Stimulated activated CD8-positive, alpha-beta memory T cell treated with anti-CD3 and anti-CD28 coated beads, Interleukin-4, amount 100 ng/mL, for 4 hours (primary cell): ENCODE measurements at places on chromosomes 12 and 14.

DNA sequence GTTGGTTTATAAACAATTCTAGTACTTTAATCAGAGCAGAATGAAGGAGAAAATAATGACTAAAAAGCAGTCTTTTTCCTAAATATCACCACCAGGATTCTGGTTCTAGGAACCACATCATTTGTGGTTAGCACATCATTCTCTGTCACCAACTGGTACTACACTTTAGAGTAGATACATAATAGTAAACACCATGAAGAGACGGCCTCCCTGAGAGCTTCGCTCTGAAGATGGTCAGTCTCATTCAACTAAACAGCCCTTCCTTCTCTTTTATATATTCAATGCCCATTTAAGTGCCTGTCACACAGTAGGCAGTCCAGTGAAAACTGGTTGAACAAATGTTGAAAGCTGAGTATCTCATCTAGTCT is 10.9 kb downstream of the SLC38A2 start:
- no peak for DNase-seq

DNA sequence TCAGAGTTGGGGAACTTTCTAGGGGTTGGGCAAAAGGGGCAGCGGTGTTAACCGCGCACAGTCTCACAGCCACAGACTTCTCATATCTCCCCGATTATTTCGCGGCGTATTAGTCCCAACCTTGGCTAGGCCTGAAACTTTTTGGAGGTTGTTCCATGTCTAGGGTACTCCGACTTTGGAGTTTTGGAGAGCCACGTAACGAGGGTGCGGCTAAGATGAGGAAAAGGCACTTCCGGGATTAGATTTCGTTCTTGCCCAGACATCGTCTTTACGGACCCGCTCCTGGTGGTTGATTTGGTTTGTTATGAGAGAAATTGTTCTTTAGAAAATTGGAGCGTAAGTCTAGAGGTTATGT is 513 bp downstream of the CCNK start:
- DNase-seq: no peak

DNA sequence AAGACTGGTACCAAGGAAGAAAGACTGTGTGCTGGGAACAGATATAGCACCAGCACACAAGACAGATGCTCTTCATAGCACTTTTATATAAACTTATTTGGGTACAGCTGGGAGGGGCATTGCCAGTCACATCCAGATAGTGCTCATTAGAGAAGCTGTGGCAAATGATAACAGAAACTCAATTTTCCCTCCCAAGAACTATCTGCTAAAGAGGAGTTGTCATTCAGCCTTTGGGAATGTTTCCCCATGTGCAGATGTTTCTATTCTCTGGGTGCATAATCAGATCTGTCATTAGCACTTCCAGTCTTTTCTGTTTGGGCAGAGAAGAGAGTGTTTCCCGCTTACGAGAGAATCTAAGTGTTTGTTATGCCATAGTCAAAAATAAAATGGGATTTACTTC is 714.9 kb upstream of the MDGA2 start:
- no peak for DNase-seq

DNA sequence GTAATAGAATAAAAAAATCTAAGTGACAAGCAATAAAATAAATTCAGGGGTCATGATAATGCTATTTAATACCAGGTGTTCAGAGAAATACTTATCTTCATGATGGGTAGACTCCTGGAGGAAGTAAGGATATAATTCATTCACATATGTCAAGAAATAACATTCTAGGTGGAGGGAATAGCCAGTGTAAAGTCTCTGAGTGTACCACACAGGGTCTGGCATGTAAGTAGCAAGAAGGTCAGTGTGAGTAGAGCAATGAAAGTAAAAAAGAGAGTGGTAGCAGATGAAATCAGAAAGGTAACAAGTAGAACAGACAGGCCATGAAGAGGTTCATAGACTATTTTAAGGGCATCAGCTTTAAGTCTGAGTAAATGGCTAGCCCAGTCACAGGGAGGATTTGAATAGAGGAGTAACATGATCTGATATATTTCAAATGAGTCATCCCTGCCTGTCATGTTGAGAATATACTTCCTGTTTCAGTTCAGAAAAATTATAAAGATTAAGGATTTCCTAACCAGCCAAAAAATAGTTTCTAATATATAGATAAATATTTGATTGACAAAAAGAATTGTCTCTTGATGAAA is 519.9 kb downstream of the C12orf50 start:
- DNase-seq: no peak

- no peak for DNase-seq
Observed at GRCh38 chr14:28773861-28774691, 7.5 kb downstream of the FOXG1 start.
